Pancreas (tissue), 10 donors: ENCODE measurements at places on chromosomes 7 and 10.

DNA sequence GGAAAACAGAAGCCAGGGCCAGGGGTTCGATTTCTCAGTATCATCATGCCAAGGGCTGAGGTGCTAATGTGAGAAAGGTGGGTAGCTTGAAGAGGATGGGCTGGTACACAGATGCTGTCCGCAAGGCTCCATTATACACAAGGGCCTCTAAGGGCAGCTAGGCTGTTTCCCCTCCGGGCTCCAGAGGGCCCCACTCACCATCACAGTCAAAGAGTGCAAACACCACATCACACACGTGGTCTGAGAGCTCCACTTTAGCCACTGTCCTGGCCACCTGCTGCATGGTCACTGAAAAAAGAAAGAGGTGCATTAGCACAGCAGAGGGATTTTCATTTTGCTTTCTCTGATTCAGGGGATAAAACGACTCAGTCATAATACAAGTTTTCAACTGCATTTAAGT lies 20.9 kb upstream of the DNAJB12 start:
- no peak for DNase-seq
- no peaks in the 10 kb centered on the region for H3K36me3 ChIP-seq
- H3K27ac ChIP-seq, result no peak overlapping the region
- H3K27me3 ChIP-seq, result no peaks in the 10 kb centered on the region
- no peak overlapping the region for H3K4me3 ChIP-seq

DNA sequence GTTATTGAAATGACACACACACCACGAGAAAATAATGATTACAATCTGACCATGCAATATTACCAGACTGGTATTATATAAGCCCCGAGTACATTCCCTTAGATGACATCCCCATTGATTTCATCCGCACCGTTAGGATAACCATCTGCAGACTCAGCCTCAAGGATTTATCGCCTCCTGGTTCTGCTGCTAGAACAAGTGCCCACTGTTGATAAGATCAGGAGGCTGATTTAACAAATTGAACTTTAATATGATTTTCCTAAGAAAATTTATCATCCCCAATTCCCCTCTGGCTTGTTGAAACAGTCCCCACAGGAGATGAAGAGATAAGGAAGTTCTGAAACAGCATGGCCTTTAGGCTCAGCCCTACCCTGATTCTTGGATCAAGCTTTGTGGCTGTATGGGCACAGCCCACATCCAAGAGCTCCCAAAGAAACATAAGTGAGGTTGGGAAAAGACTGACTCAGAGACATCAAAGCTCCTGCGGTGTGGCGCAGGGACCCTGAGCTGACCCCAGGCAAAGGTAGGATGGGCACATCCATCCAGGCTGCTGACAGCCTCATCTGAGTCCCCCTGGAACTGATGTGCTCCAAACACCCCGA lies 59.2 kb upstream of the CHCHD3 start:
- no peak overlapping the region for H3K4me3 ChIP-seq
- H3K27ac ChIP-seq, result no peak overlapping the region
- no peaks in the 10 kb centered on the region for H3K27me3 ChIP-seq
- no peak for DNase-seq
- H3K4me1 ChIP-seq, result no peaks in the 10 kb centered on the region

DNA sequence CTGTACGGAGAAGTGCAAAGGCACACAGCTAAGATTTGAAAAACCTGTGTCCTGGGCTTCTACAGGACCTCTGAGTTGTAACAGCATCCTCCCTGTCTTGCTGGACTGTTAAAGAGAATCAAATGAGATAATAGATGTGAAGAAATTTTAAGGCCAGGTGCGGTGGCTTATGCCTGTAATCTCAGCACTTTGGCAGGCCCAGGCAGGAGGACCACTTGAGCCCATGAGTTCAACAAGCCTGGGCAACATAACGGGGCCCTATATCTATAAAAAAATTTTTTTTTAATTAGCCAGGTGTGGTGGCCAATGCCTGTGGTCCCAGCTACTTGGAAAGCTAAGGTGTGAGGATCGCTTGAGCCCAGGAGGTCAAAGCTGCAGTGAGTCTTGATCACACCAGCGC lies 2.9 kb upstream of the ARHGAP21 start:
- no peaks in the 10 kb centered on the region for H3K27me3 ChIP-seq
- no peaks in the 10 kb centered on the region for H3K36me3 ChIP-seq
- DNase-seq, result no peak
- H3K27ac ChIP-seq, result no peak overlapping the region
- no peaks in the 10 kb centered on the region for H3K4me1 ChIP-seq
- no peak overlapping the region for H3K4me3 ChIP-seq

- no peak overlapping the region for H3K27ac ChIP-seq
- DNase-seq, result no peak
- no peaks in the 10 kb centered on the region for H3K36me3 ChIP-seq
- H3K27me3 ChIP-seq, result no peaks in the 10 kb centered on the region
- peaks cover 45% of the 10 kb centered on the region for H3K4me1 ChIP-seq
Measured at GRCh38 chr10:75427951-75428350, 3.5 kb upstream of the LRMDA start.

- peak; percentile 64 for DNase-seq
- H3K27me3 ChIP-seq, result no peaks in the 10 kb centered on the region
- no peaks in the 10 kb centered on the region for H3K36me3 ChIP-seq
- no peaks in the 10 kb centered on the region for H3K4me1 ChIP-seq
- H3K27ac ChIP-seq, result no peak overlapping the region
- peak overlapping the region; percentile 80 for H3K4me3 ChIP-seq
Measured at GRCh38 chr7:128869944-128870285, 7.3 kb downstream of the ATP6V1F start.

DNA sequence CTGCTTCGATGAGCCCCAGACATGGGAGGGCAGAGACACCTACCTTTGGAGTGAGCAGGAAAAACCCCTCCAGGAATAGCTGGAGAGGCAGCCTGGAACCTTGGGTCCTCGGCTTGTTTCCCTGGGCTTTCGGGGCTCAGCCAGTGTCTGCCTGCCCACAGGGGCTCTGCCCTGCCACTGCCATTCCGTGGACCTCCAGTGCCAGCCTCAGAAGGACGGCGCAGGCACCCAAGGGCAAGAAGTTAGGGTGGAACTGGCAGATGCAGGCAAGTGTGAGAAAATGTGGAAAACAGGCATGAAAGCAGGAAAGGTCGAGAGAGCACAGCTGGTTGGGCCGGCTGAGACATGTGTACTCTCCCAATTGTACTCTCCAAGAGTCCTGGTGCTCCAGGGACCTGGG lies 281.5 kb downstream of the GRID1 start:
- H3K27me3 ChIP-seq, result no peaks in the 10 kb centered on the region
- H3K27ac ChIP-seq, result no peak overlapping the region
- DNase-seq, result no peak
- no peaks in the 10 kb centered on the region for H3K4me1 ChIP-seq
- H3K36me3 ChIP-seq, result no peaks in the 10 kb centered on the region
- H3K4me3 ChIP-seq, result no peak overlapping the region

- no peak for DNase-seq
- H3K36me3 ChIP-seq, result no peaks in the 10 kb centered on the region
- H3K27ac ChIP-seq, result no peak overlapping the region
- H3K4me1 ChIP-seq, result peaks cover 5% of the 10 kb centered on the region
- no peak overlapping the region for H3K4me3 ChIP-seq
Measured at GRCh38 chr7:78296046-78296597, 497.5 kb downstream of the PHTF2 start.

DNA sequence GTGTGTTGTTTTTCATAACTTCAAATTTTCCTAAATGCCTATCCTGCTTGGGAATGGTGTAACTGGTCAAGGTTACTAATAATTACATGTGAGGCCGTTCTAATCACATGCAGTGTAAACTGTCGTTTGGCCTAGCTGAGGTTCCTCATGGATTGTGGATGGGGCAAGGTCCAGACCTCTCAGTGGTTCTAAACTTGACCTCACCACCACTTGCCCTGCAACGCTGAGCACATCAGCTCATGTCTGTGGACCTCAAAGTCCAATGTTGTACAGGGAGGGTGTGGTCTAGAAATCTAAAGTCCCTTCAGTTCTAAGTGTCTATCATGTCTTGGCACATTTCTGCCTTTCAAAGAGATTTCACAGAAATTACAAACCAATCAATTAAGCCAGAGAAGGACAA lies 15.6 kb downstream of the RBP3 start:
- H3K4me3 ChIP-seq, result no peak overlapping the region
- no peaks in the 10 kb centered on the region for H3K27me3 ChIP-seq
- H3K4me1 ChIP-seq, result no peaks in the 10 kb centered on the region
- no peak overlapping the region for H3K27ac ChIP-seq
- no peaks in the 10 kb centered on the region for H3K36me3 ChIP-seq

- no peaks in the 10 kb centered on the region for H3K4me1 ChIP-seq
- no peak overlapping the region for H3K27ac ChIP-seq
- H3K36me3 ChIP-seq, result no peaks in the 10 kb centered on the region
Measured at GRCh38 chr10:2908851-2909630, 158.3 kb upstream of the PFKP start.

- no peak for DNase-seq
- no peaks in the 10 kb centered on the region for H3K4me1 ChIP-seq
- H3K27me3 ChIP-seq, result no peaks in the 10 kb centered on the region
- no peak overlapping the region for H3K27ac ChIP-seq
- no peaks in the 10 kb centered on the region for H3K36me3 ChIP-seq
Measured at GRCh38 chr7:33799766-33800165, 105.6 kb upstream of the BMPER start.

DNA sequence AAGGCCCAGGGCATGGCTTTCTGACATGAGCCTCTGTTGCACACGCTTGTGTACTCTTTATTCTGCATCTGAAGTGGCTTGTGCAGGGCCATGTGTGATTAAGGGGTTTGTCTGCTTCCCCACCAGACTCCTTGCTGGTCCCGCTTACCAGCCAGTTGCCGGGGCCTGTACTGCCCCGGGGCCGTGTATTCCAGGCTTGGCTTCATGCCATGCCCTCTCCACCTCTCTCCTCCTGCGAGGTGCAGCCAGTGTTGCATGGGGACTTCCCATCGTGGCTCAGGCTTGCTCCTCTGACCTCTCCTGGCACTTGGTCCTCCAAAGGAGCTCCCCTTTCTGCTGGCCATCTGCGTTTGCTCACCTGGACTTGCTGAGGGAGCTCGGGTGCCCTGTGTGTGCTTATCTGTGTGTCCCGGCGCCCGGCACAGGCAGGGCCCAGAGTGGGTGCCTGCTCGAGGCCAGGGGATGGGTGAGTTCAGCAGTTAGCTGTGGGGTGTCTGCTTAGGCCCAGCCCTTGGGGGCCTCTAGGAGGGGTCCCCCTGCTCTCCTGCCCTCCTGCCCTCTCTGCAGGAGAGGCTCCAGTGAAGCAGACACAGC lies 11.0 kb upstream of the C10orf143 start:
- H3K4me3 ChIP-seq, result no peak overlapping the region
- no peak for DNase-seq
- no peak overlapping the region for H3K27ac ChIP-seq
- no peaks in the 10 kb centered on the region for H3K27me3 ChIP-seq
- H3K36me3 ChIP-seq, result no peaks in the 10 kb centered on the region

DNA sequence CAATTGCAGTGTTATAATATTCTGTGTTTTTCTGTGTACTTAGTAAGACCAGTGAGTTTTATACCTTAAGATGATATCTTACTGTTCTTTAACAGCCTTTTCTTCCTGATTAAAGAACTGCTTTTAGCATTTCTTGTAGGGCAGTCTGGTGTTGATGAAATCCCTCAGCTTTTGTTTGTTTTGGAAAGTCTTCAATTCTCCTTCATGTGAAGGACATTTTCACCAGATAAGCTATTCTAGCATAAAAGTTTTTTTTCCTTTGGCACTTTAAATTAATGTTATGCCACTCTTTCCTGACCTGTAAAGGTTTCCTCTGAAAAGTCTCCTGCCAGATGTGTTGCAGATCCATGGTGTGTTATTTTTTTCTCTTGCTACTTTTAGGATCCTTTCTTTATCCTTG lies 1059.8 kb downstream of the LRMDA start:
- no peak for DNase-seq
- H3K27ac ChIP-seq, result no peak overlapping the region
- H3K36me3 ChIP-seq, result no peaks in the 10 kb centered on the region
- peaks cover 12% of the 10 kb centered on the region for H3K4me1 ChIP-seq
- H3K27me3 ChIP-seq, result no peaks in the 10 kb centered on the region
- H3K4me3 ChIP-seq, result no peak overlapping the region

- no peaks in the 10 kb centered on the region for H3K27me3 ChIP-seq
- H3K4me3 ChIP-seq, result no peak overlapping the region
- peaks cover 25% of the 10 kb centered on the region for H3K4me1 ChIP-seq
- no peak overlapping the region for H3K27ac ChIP-seq
Measured at GRCh38 chr7:4748231-4748681, 27.2 kb upstream of the AP5Z1 start.

DNA sequence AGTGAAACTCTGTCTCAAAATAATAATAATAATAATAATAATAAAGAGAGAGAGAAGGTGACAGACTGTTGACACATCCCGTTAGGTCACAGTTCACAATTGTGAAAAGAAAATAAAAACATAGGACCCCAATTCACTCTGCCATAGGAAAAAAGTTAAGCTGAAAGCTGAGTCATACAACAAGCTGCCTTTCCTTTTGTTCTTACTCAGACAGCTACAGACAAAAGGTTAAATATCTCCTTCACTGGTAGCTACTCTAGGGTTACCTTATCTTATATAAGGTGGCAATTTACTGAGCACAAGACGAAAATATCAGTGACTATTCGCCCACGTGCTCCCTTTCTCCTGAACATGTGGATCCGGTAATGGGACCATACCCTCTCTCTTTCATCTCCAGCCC lies 17.5 kb downstream of the TUBAL3 start:
- no peak overlapping the region for H3K27ac ChIP-seq
- H3K4me1 ChIP-seq, result peaks cover 10% of the 10 kb centered on the region
- no peak for DNase-seq
- no peaks in the 10 kb centered on the region for H3K36me3 ChIP-seq
- H3K4me3 ChIP-seq, result no peak overlapping the region
- no peaks in the 10 kb centered on the region for H3K27me3 ChIP-seq

GRCh38 chr10:97520520-97520919 lies 21.8 kb downstream of the UBTD1 start:
- H3K27ac ChIP-seq, result no peak overlapping the region
- no peaks in the 10 kb centered on the region for H3K27me3 ChIP-seq
- no peaks in the 10 kb centered on the region for H3K4me1 ChIP-seq
